ENCODE measurements at places on chromosomes 5 and 9.

DNA sequence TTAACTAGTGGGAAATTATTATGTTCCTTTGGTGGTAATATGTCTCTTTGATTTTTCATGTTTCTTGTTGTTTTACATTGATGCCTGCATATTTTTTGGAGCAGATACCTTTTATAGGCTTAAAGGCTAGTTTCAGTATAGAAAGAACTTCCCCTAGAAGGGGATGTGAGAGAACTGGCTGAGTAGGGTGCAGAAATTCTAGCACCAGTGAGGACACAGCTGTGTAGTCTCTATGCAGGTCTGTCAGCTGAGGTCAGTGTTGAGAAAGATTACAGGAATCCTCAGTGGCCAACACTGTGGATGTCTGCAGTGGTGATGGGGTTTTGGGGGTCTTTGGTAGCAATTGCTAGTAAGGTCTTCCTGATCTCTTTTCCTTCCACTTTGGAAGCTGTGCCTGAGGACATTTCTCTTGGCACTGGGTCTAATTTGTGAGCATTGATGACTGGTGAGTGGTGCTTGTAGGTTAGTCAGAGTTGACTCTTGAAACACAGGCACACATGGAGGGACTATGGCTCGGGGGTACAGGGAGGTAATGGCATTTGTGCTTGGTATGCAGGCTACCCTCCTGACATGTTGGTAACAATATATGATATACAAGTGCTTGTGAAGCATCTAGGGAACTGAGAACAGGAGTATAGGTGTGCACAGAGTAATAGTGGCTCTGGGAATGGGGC lies 221.4 kb downstream of the SPATA31D1 start:
- no peak for DNase-seq

GRCh38 chr9:112789473-112789872 lies 38.9 kb downstream of the SNX30 start:
- DNase-seq, result no peak

GRCh38 chr9:5518171-5518936 lies 8.0 kb downstream of the PDCD1LG2 start:
- DNase-seq, result no peak

DNA sequence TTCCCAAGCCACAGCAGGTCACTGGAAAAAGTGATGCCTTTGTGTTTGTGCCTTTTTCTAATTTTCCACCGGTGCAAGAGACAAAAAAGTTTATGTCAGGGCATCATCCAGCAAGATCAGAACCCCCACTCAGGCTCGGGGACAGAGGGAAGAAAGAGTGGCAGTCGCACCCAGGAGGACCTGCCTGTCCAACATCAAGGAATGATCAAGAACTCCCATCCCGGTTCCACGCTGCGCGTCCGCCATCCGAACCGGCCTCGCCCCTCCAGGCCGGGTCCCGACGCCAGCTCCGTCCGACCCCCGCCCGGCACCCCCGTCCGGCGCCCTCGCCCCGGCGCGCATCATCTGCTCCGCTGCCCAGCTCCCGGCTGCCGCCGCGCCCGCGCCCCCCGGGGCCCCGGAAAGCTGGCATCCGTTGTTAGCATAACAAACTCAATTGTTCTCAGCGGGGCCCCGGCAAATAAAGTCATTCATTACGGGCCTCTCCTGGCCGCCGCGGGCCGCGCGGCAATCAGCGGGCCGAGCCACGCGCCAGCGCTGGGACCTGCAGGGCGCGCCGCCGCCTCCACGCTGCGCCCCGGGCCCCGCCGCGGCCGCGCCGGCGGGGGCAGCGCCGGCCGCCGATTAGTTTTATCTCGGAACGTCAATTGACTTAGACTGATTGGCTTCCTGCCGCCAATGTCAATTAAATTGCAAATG lies 48.1 kb downstream of the PAX5 start:
- DNase-seq, result no peak

GRCh38 chr9:21711504-21711903 lies 90.9 kb upstream of the MTAP start:
- no peak for DNase-seq

DNA sequence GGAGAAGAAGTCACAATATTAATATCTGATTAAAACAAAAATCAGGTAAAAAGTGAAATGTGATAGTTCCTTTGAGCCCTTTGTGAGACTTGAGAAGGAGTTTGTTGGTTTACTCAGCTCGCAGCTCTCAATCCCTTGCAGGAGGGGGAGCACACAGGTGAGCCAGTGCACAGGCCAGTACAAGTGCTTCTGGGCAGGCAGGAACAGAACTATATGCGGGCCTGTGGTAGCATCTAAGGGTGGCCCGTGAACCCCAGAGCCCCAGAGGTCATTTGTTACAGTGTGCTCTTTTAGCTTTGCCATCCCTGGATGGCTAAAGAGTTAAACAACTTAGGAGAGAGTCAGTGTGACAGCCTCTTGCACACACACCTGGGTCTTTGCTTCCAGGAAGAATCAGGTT lies 215.3 kb upstream of the EDIL3 start:
- DNase-seq, result no peak
